Stimulated activated naive CD4-positive, alpha-beta T cell (primary cell): ENCODE measurements at places on chromosomes 1 and 21.
A peak's percentile ranks its signal among the peaks of the same experiment; 100 is the strongest.

DNA sequence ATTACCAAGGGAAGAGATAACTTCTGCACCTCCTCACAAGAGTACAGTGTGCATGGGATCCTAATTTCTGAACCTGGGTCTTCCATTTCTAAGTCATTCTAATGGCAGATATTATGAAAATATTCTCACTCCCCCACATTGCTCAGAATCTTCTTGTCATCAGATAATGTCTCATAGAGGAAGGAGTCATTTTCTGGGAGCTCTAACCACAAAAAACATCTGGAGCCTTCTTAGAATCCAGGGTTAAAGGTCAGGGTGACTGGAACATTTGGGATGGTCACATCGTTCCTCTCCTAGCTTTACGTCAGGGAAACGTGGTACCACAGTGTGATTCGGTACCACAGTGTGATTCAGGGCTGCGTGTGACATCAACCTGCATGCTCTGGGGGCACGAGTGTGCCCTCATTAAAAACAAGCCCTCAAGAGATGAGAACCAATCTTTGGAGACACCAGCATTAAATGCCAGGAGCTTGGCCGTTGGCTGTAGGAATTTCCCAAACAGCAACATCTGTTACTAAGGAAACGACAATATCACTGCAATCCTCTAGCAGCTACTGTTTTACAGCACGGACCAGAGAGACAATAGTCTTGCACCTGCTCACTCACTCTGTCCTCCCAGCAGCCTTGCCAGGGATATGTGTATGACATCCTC is 179.1 kb downstream of the PSMG1 start:
- no peak for DNase-seq

DNA sequence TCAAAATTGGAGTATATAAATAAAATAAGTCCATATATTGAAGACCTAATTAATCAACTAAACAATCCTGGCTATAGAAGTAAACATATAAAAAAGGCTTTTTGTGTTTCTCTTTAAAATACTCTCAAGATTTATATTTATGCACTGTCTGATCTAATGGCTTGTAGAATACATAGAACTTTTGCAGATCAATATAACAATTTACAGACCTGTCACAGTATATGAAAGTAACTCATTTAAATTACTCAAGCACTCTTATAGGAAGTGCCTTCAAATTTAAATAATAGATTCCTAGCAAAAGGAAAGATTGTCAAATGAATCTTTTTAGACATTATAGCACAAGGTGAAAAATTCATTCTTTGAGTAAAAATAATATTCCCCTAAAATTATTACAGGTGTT is 615.8 kb upstream of the RGS18 start:
- no peak for DNase-seq

DNA sequence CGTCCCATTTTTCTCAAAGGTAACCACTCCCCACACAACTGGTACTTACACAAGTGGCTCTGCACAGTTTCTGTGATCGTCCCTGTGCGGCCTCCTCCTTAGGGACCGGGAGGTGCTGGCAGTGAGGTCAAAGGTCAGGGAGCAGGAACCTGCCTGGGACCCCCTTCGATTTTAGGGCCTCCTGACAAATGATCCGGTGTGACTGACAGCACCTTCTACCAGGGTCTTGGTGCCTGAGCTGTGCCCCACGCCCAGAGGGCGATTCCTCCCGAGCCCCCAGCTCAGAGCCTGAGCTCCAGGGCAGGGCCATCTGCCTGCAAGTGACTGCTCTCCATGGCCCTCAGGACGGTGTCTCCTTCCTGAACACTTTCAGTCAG is 11.8 kb upstream of the TMEM240 start:
- DNase-seq: no peak

GRCh38 chr1:97758541-97759057 is 162.2 kb downstream of the DPYD start:
- DNase-seq: no peak

- DNase-seq: no peak
Observed at GRCh38 chr1:31883357-31883942, 54.7 kb downstream of the PTP4A2 start.

- DNase-seq: no peak
Observed at GRCh38 chr1:203754455-203754864, 10.5 kb upstream of the LAX1 start.

DNA sequence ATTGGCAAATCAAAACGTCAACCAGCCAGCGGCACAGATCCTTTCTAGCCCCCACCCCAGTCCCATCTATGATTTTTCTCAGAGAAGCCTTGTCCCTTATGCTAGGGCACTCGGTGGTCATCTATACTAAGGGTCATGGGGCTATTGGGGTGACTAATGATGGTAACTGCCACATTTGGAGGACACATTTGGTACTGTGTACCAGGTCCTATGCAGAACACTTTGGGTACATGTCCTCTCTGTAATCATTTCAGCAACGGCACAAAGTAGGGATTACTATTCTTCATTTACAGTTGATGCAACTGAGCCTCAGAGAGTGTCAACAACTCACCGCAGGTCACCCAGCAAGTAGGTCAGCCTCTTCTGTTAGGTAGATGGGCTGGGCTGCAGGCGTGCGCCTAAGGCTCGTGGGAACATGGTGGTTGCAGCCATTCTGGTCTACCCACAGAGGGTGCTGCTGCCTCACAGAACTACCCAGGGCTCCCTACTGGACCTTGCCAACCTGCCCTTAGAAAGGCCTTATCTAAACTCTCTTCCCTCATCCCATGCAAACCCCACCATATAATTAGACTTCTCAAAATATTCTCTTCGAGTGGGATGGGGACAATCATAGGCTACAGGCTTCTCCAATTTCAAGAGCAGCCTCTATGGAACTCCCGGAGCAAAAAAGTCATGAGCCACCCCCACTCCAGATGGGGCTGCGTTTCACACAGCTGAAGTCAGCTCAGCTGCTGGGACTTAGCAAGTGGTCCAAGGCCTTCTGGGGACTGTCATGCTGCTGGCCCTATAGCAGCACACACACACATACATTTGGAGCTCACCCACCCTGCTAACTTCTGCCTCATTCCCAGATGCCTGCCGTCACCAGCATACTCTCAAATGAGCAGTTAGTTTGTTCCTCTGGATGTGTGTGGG is 5.8 kb upstream of the SDHB start:
- DNase-seq: peak; percentile 38

GRCh38 chr21:44304011-44304616 is 4.3 kb downstream of the PFKL start:
- no peak for DNase-seq

- no peak for DNase-seq
Observed at GRCh38 chr1:43850591-43851233, 82.9 kb upstream of the ARTN start.

DNA sequence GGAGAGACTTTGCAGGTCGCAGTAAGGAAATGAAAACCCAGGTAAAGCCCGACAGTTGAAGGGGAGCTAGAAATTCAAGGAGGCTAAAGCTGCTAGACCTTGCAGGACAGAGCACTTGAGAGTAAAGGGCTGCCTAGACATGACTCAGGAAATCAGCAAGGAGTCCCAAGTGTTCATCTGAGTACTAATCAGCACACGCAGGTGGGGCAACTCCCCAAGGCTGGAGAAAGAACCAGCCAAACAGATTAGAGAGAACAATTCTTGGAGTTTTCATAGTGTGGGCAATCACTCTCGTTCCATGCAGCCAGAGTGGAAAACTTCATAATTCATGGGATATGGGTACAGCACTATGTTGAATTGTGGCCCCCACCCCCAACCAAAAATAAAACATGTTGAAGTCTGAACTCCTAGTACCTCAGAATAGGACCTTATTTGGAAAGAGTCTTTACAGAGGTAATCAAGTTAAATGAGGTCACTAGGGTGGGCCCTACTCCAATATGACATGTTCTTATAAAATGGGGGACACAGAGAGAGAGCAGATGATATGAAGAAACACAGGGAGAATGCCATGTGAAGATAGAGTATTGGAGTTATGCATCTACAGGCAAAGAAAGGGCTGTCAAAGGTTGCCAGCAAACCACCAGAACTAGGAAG is 28.0 kb downstream of the SYDE2 start:
- no peak for DNase-seq

DNA sequence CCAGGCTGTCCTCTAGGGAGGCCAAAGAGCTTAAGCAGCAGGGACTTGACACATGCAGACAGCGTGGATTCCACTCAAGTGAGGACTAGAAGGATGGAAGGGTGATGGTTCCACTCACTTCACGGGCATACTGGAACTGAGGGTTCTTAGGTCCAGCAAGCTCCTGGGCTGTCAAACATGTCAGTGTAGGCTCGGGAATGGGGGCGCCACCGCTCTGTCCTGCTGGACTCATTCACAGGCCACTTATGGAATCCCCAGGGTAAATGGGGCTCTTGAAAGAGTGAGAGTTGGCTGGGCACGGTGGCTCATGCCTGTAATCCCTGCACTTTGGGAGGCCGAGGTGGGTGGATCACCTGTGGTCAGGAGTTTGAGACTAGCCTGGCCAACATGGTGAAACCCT is 27.7 kb upstream of the CSF3R start:
- no peak for DNase-seq

DNA sequence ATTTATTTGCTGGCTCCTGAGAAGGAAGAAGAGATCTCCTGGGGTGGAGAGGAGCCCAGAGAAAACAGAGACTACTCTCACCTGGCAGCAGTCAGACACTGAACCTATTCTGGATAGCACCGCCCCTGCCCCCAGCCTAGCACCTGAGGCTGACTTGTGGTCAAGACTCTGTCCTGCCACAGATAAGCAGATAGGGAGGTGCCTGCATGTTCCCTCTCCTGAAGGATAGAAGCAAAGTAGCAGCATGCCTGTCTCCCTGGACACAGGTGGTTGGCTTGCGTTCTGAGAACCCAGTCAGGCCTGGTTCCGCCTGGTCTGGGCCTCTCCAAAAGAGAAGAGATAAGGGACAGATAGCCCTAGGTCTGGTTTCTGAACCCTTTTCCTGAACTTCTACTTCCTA is 1.3 kb upstream of the EFNA3 start:
- no peak for DNase-seq

- DNase-seq: no peak
Observed at GRCh38 chr1:221850470-221851187, 108.7 kb upstream of the DUSP10 start.
